ENCODE measurements at places on chromosomes 7 and 10. TPM values are rescaled to one million over a fixed set of nuclear protein-coding genes. Genes with fewer than 3 reads are reported as not detected.

DNA sequence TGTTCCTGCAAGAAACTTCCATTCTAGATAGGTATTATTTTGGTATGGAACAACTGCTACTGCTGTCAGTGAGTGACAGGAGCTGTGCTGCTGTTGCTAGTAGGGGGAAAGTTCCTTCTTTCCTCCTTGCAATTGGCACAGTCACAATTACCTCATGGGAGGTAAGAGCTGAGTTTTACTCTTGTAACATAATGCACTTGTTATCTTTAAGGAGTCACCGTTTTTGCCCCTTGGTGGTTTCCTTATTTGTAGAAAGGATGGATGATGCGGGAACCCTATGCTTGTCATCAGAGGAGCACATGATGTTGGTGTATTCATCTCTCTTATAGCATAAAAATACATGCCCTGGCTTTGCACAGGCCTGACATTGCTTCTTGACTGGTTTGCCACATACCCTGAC, 234.7 kb upstream of the NPY start:
- H3K27ac ChIP-seq: no peak overlapping the region
- no peak for DNase-seq
- H3K36me3 ChIP-seq: no peaks in the 10 kb centered on the region
- no peaks in the 10 kb centered on the region for H3K4me1 ChIP-seq

SEM1 gene
- 29.5 TPM for total RNA-seq

DNA sequence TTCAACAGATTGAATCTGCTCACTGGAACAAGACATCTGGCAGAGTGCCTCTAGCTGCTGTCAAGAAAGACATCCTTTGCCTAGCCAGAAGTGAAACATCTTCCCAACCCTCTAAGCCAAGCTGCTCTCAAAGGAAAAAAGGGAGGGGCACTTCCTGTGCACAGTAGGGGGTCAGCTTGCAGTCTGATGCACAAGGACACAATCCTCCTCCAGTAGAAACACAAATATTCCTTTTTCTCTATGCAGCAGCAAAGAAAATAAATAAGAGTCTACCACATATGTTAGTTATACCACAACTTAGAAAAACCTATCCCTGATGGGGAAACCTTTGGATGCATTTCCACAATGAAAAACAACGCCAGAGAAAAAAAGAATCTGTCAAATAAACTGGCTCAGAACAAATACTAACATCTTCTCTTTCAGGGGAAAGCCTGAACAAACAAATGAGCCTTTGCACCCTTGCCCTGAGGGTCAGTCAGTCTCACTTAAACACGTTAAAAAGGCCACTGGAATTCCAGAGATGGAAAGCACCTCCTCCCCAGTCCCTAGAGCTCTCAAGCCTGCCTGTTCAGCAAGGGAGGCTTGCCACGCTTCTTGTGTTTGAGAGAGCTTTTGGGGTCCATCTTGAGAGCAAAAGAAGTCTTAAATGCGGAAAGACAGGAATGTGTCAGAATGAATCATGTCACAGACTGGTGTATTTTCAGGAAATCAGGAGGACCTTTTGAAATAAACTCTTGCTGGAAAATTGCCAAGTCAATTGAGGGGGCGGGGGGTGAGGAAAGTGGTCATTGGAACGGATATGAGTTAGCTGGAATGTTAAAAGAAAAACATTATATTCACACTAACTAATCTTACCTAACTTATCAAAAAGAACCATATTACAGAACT, 7.5 kb downstream of the LAMB1 start:
- H3K27me3 ChIP-seq: no peaks in the 10 kb centered on the region
- H3K27ac ChIP-seq: no peak overlapping the region

- H3K27ac ChIP-seq: no peak overlapping the region
- H3K36me3 ChIP-seq: peaks cover 84% of the 10 kb centered on the region
- no peaks in the 10 kb centered on the region for H3K4me1 ChIP-seq
- no peak for DNase-seq
- H3K4me3 ChIP-seq: no peak overlapping the region
- no peaks in the 10 kb centered on the region for H3K27me3 ChIP-seq
Observed at GRCh38 chr7:149448961-149449360, 11.9 kb downstream of the ZNF777 start.

STYXL1 gene
- 20.9 TPM for total RNA-seq

- no peak overlapping the region for H3K4me3 ChIP-seq
- peaks cover 34% of the 10 kb centered on the region for H3K4me1 ChIP-seq
- no peaks in the 10 kb centered on the region for H3K36me3 ChIP-seq
- peak overlapping the region; percentile 28 for H3K27ac ChIP-seq
- H3K27me3 ChIP-seq: no peaks in the 10 kb centered on the region
Observed at GRCh38 chr10:91198781-91199180, 21.7 kb upstream of the PCGF5 start.

- DNase-seq: no peak
- H3K36me3 ChIP-seq: no peaks in the 10 kb centered on the region
- H3K4me1 ChIP-seq: peaks cover 15% of the 10 kb centered on the region
- no peak overlapping the region for H3K4me3 ChIP-seq
- H3K27me3 ChIP-seq: no peaks in the 10 kb centered on the region
- H3K27ac ChIP-seq: no peak overlapping the region
Observed at GRCh38 chr7:92727755-92728154, 108.6 kb downstream of the CDK6 start.

DNA sequence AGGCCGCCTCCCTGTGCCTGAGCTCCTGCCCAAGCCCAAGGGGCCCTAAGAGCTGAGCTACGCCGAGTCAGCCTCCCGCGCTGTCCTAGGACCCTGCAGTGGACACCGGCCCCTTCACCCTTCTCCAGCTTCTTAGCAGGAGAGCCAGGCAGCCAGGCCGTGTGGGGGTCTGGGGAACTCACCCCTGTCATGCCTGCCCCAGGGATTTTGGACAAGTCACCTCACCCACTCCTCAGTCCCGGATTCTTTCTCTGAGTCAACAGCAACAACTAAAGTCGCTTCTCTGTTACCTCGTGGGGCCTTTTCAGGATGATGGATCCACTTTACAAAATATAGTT, 79.3 kb downstream of the MKI67 start:
- H3K4me3 ChIP-seq: peak overlapping the region; percentile 52
- peaks cover 29% of the 10 kb centered on the region for H3K4me1 ChIP-seq
- peak overlapping the region; percentile 83 for H3K27ac ChIP-seq
- no peaks in the 10 kb centered on the region for H3K27me3 ChIP-seq
- DNase-seq: no peak

GNAI1 gene
- total RNA-seq: 36.0 TPM

FRAT1 gene
- 10.4 TPM for total RNA-seq

DNA sequence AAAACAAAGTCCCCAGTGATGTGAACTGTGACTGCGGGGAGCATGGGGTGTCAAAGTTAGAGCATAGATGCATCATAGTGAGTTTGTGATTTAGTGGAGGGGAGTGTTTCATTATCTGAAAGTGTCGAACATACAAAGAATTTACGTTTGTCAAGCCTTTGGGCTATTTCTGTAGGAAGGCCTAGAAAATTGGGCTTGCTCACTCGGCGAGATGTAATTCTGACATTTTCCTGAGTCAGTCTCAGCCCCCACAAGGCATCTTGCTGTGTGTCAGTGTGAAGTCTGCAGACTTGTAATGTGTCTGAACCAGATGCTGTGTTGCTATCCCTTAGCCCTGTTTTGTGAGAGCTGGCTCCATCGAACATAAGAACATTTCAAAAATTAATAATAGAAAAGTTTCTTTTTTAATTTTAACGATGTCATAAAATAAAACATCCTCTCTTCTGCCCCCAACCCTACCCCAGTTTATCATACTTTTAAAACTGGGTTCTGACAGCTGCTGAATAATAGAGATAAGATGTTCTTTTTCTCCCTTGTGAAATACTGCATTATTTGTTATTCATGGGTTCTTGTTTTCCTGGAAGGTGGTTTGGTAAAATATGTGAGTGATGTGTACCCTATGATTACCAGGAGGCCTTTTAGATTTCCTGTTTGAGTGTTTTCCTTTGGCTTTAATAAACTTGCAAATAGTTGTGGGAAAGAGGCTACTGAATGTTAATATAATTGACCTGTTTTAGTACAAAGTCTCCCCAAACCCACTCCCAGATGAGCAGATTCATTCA, 207.4 kb downstream of the GPR158 start:
- no peaks in the 10 kb centered on the region for H3K36me3 ChIP-seq
- no peak overlapping the region for H3K27ac ChIP-seq
- no peaks in the 10 kb centered on the region for H3K27me3 ChIP-seq
- no peaks in the 10 kb centered on the region for H3K4me1 ChIP-seq

DNA sequence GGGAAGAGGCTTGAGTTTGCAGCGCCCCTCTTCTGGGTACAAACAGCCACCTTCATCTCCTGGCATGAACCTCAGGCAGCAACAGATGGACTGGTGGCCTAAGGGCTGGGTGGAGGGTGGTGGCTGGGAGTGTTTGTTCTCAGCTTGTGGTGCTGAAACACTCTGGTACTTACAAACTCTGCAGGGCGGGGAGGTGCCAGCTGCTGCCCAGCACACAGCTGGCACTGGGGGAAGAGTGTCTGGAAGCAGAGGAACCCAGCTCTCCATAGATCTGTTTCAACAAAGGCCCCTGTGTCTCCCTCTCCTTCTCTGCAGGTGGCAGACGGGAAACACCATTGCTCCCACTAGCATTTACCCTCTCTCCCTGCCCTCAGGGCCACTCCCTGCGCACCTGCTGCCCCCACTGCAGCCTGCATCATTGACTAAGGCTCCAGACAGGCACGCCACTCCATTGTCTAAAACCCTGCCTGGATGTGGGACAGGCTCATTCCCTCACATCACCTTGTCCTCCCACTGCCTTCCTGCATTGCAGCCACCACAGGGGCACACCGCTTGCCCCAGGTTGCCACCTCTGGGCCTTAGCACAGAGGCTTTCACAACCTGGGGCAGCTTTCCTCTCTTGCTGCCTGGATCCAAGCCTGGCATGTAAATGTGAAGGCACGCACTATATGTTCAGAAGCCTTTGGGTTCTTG, 6.5 kb downstream of the ARHGAP22 start:
- no peak overlapping the region for H3K27ac ChIP-seq
- H3K4me1 ChIP-seq: no peaks in the 10 kb centered on the region
- H3K4me3 ChIP-seq: no peak overlapping the region
- H3K27me3 ChIP-seq: no peaks in the 10 kb centered on the region
- no peak for DNase-seq
- H3K36me3 ChIP-seq: no peaks in the 10 kb centered on the region

DNA sequence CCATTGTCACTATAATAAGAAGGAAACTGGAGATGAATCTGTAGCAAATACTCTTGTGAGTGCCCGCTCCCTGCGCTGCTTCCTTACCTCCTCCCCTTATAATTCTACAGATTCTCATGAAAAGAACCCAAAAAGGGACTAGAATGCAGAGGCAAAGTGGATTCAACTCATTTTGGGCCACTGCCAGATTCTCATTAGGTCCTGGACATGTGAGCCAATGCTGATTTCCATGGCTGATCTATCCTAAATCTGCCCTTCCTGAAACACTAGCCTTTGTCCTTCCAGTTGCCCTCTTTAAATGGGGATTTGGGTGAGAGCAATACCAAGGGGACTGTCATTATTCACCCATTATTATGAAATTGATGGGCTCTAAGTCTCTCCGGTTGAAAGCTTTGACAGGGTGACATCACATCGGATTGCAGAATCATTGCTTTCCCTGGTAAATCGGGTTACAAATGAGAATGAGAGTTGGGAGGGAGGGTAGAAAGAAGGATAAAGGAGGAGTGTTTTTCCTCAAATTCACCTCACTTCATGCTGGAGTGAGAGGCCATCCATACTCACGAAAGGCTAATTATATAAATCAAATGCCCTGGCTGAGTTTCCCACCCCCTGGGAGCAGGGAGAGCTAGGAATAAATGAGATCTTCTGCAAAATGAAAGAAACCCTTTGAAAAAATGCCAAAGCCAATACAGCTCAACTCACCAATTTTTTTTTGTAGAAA, 37.5 kb downstream of the PTN start:
- DNase-seq: no peak
- H3K36me3 ChIP-seq: no peaks in the 10 kb centered on the region
- no peak overlapping the region for H3K4me3 ChIP-seq

TMEM130 gene
- total RNA-seq: 20.0 TPM

- DNase-seq: no peak
- H3K27me3 ChIP-seq: no peaks in the 10 kb centered on the region
- no peak overlapping the region for H3K4me3 ChIP-seq
- no peaks in the 10 kb centered on the region for H3K4me1 ChIP-seq
- H3K36me3 ChIP-seq: peaks cover 89% of the 10 kb centered on the region
Observed at GRCh38 chr7:4784799-4785198, 9.4 kb downstream of the AP5Z1 start.

COL28A1 gene
- 0.61 TPM for total RNA-seq

DNA sequence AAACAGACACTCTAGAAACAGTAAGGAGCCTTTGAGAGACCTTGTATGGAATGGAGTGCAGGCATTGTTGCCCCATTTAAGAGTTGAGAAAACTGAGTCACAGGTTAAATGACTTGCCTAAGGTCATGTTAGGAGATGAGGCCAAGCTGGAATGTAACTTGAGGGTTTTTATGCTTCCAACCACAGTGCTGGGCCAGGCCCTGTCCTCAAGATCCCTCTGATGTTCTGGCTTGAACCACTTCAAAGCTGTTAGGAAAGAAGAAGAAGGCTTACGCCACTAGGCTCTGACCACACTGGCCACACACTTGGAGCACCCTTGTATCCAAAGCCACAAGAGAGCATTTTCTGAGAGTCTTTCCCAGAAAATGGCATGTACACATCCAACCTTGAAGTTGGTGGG, 42.7 kb downstream of the PLAU start:
- no peaks in the 10 kb centered on the region for H3K27me3 ChIP-seq
- H3K36me3 ChIP-seq: no peaks in the 10 kb centered on the region
- peaks cover 15% of the 10 kb centered on the region for H3K4me1 ChIP-seq
- no peak overlapping the region for H3K4me3 ChIP-seq
- H3K27ac ChIP-seq: no peak overlapping the region

- H3K4me1 ChIP-seq: no peaks in the 10 kb centered on the region
- DNase-seq: no peak
- H3K36me3 ChIP-seq: peaks cover 76% of the 10 kb centered on the region
- H3K27me3 ChIP-seq: no peaks in the 10 kb centered on the region
- H3K27ac ChIP-seq: no peak overlapping the region
- no peak overlapping the region for H3K4me3 ChIP-seq
Observed at GRCh38 chr10:35035606-35036005, 54.5 kb downstream of the CUL2 start.

DNA sequence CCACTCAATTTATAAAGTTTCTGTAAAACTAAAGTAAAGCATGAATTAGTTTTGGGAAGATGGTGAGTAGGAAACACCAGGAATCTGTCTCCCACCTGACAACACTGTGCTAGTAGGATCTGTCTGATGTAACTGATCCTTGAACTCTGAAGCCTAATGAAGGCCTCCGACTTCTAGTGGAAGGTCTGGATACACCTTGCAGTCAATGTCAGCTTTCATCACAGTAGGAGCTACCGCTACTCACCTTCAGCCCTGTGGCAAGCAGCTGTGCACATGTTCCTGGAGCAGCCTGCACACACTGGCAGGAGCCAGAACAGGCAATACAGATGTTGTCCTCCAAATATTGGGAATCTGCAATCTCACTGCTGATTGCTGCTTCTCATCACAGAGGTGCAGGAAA, 471.4 kb downstream of the PTPRN2 start:
- no peak for DNase-seq
- no peaks in the 10 kb centered on the region for H3K36me3 ChIP-seq
- H3K4me3 ChIP-seq: no peak overlapping the region

- H3K4me3 ChIP-seq: no peak overlapping the region
- no peaks in the 10 kb centered on the region for H3K4me1 ChIP-seq
- H3K36me3 ChIP-seq: no peaks in the 10 kb centered on the region
- H3K27ac ChIP-seq: no peak overlapping the region
- H3K27me3 ChIP-seq: peaks cover 29% of the 10 kb centered on the region
Observed at GRCh38 chr7:1357601-1358271, 101.5 kb downstream of the MICALL2 start.
